ENCODE measurements at places on chromosomes 3 and 15.

DNA sequence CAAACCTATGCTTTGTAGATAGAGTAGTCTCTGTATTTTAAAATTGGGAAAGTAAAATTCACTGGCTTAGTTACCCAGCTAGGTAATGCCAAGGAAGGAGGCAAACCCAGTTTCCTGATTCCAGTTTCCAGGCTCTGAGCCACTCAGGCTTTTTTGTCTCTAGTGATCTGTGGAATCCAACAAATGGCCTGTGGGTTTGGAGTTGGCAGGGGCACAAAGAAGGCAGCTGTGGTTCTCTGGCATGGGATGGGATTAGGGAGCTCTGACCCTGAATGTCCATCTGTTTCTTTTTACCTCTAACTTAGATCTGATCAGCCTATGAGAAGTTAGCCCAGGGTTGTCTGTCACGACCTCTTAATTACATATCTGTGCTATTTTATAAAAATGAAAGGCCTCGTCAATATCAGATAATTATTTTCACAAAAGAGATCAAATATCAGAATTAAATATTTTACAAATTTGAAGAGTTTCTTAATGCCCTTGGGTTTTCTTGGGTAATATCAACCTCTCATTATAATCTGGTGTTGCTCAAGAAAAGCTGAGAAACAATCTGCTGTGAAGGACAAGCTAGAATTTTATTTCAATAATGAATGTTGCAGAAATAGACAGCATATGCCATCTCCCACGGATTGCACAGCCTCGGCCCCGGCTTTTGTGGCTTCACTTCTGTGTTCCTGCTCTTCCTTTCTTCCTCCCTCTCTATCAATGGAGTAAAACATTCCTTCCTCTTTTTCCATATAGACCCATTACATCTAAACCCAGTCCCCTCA, 63.7 kb upstream of the DAZL start:
- DNase-seq: no peak

DNA sequence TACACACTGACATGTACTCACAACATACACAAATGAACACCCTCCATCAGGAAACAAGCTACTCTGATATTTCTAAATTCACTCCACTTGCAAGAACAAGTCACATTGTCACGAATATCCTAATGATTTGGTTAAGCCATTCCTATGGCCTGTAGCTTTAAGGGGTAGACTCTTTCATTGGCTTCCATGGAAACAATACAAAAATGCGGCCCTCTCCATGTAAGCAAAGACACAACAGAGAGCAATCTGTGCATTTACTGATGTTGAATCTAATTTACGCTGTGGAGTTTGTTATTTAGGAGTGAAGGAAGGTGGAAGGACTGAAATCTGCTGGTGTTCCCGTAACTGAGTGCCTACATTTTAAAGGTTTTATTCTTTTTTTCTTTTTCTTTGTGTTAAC, 114.5 kb downstream of the FMN1 start:
- DNase-seq: no peak

DNA sequence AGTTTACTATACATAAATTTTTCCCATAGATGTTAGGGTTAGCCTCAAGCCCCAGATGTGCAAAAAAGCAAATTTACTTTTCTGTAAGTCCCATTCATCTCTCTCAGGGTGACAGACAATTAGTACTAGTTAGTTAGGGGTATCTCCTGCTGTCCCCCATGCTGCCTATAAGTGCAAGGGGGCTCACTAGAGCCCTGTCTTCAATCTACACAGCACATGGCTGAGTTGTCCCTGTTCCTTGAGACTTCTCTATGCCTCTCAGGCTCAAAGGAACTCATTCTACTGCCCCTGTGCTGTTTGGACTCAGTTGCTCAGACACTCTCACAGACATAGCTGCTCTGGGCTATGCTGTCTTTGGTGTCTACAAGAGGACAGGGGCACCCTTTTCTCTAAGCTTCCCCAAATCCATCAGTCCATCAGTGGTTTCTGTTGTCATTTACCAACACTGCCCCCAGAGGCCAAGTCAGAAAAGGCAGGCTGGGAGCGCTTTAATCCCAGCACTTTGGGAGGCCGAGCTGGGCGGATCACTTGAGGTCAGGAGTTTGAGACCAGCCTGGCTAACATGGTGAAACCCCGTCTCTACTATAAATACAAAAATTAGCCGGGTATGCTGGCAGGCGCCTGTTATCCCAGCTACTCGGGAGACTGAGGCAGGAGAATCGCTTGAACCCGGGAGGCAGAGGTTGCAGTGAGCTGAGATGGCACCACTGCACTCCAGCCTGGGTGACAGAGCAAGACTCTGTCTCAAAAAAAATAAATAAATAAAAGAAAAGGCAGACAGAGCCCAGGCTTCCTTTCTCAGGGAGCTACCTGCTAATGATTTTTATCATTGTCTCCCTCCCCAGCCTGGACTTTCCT, 31.4 kb upstream of the PRTG start:
- no peak for DNase-seq

DNA sequence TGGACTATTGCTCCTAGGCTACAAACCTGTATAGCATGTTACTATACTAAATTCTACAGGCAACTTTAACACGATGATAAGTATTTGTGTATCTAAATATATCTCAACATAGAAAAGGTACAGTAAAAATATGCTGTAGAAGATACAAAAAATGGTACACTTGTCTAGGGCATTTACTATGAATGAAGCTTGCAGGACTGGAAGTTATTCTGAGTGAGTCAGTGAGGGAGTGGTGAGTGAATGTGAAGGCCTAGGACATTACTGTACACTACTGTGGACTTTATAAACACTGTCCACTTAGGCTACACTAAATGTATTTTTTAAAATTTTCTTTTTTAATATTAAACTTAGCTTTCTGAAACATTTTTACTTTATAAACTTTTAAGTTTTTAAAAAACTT, 140.5 kb upstream of the SGO1 start:
- DNase-seq: no peak

DNA sequence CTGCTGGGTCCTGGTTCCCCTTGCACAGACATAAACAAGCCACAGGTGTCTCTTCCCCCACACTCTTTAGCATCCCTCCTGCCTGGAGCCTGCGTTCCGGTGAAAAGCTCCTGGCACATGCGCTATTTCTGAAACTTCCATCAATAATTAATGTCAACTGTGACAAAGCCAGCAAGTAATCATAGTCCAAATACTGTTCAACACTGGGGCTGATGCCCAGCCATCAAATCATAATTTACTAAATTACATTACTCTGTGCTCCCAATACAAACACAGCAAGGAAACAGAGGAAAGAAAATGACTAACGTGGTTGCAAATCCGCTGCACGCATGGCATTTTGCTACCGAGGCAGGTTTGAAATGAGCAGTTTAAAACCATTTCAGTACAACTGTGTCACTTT, 294.7 kb downstream of the ERC2 start:
- no peak for DNase-seq

GRCh38 chr3:45664578-45664977, 24.6 kb upstream of the SACM1L start:
- no peak for DNase-seq

Measured in suprapubic skin (tissue), 4 donors.